ENCODE measurements at places on chromosomes 3 and 15. TPM values are rescaled to one million over a fixed set of nuclear protein-coding genes. Genes with fewer than 3 reads are reported as not detected.

Gene ZNF860
- polyA plus RNA-seq: 1.1 TPM

Gene AADACL2
- polyA plus RNA-seq: 0.01 TPM

Gene RNU5B-1
- not detected for polyA plus RNA-seq

Gene ZNF662
- 23.4 TPM for polyA plus RNA-seq

Gene DTX3L
- 34.0 TPM for polyA plus RNA-seq

Gene MME
- polyA plus RNA-seq: 307 TPM

Gene NDUFAF3
- 61.9 TPM for polyA plus RNA-seq

Gene GPR15
- polyA plus RNA-seq: 0.24 TPM

Gene TRPM1
- not detected for polyA plus RNA-seq

Gene APOD
- polyA plus RNA-seq: 12.6 TPM

Gene TF
- 22.5 TPM for polyA plus RNA-seq

Gene IGSF11
- 1.9 TPM for polyA plus RNA-seq

Gene PPP1R14D
- polyA plus RNA-seq: 14.0 TPM

Gene DNAH1
- polyA plus RNA-seq: 22.9 TPM

Gene SLC6A11
- 0.07 TPM for polyA plus RNA-seq

Gene ANKUB1
- 0.12 TPM for polyA plus RNA-seq

Gene GPR62
- 0.18 TPM for polyA plus RNA-seq

Gene CPNE9
- polyA plus RNA-seq: 0.73 TPM

Gene LRRC31
- 11.4 TPM for polyA plus RNA-seq
